Stimulated activated CD8-positive, alpha-beta memory T cell treated with anti-CD3 and anti-CD28 coated beads, Interleukin-15, amount 100 ng/mL, for 24 hours (primary cell): ENCODE measurements at places on chromosomes 2 and 18.

DNA sequence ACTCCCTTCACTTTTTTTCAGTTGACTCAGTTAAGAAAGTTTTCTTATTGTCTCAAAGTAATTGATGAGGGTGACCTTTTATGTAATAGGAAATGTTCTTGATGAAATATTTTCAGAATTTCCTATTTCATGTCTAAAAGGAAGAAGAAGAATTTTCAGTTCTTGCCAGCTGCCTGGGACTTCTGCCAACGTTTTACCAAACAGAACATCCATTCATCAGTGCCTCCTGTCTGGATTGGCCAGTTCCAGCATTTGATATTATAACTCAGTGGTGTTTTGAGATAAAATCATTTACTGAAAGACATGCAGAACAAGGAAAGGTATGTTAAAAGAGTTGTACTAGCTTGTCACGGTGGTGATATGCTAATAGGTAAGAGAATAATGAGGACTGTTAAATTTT lies 104.7 kb upstream of the MYO3B start:
- no peak for DNase-seq

DNA sequence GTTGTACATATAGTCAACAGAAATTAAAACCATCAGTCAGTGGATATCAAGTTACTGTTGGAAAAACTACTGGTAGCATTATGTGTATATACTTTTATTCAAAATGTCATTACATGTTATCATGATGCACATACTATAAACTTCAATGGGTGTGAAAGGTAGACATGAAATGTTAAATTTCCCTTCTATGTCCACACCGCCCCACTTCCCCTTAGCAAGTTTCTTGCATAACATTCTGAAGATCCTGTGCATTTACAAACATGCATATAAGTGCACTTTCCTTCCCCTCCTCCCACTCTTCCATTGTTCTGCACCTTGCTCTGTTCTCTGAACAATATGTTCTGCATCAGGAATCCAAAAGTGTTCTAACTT lies 16.6 kb upstream of the HK2 start:
- no peak for DNase-seq

DNA sequence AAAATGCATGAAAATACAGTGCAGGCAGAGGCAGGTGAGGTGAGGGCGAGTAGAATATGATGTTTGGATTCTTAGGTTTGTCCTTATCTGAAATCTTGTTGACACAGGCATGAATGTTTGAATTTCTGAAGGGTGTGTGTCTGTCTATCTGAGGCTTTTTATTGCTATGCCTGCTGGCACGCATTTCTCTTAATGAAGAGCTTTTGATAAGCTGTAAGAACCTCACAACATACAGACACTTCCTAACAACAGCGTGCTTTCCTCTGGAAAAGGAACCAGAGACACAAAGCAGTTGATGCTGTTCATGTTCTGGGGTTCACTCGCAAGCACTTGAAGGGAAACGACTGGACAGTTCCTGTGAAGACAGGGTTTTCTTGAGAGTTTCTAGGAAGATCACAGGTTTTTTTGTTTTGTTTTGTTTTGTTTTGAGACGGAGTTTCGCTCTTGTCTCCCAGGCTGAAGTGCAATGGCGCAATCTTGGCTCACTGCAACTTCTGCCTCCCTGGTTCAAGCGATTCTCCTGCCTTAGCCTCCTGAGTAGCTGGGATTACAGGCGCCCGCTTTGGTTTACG lies 33.3 kb upstream of the CABLES1 start:
- DNase-seq: no peak

- DNase-seq: no peak
These were observed 7.2 kb upstream of the ITGB6 start for GRCh38 chr2:160207271-160207670.

- no peak for DNase-seq
These were observed 48.1 kb upstream of the HPCAL1 start for GRCh38 chr2:10254373-10255188.

GRCh38 chr2:148924514-148925178 lies 49.6 kb downstream of the KIF5C start:
- DNase-seq: no peak

DNA sequence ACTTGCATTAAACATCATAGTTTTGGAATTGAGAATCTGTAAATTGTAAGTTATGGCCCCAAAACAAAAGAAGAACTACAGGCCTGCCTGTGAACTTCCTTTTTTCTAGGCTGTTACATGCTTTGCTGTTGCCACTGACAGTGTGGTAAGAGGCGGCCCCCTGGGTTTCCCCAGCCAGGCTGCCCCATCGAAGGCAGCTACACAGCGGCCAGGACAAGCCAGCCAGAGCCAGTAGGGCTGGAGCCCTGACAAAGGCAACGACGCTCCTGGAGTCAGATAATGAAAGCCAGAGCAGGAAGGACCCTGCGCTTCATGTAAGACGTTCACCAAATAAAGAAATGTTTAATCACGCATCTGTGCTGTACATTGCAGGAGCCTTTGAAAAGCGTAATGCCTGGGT lies 55.0 kb downstream of the ANKRD44 start:
- peak; percentile 31 for DNase-seq

- DNase-seq: no peak
These were observed 936 bp upstream of the CCDC68 start for GRCh38 chr18:54960197-54960596.

DNA sequence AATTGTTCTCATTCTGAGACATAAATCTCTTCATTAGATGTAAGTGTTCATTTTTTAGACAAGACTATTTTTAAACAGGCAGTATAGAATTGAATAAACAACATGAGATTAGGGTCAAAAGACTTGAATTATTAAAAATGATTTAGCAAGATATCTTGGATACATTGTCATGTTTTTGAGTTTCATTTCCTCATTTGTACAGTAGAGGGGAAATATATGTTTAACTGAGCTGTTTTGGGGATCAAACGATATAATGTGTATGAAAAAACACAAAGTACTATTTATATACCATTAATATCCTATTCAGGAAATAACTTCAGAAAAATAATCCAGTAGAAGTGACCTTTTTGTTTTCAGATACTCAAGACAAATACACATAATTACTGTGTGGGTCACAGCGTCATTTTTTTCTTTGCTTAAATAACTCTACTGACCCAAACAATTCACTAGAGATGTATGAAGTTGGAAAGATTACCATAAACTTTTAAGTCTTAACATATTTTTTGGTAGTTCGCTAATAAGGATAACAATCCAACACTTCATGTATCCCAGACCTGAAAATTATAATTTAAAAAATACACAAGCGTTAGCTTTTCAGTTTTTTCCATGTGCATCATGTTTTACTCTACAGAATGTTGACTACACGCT lies 896 bp upstream of the ASXL3 start:
- no peak for DNase-seq

GRCh38 chr2:71727562-71727961 lies 274.2 kb downstream of the DYSF start:
- no peak for DNase-seq

DNA sequence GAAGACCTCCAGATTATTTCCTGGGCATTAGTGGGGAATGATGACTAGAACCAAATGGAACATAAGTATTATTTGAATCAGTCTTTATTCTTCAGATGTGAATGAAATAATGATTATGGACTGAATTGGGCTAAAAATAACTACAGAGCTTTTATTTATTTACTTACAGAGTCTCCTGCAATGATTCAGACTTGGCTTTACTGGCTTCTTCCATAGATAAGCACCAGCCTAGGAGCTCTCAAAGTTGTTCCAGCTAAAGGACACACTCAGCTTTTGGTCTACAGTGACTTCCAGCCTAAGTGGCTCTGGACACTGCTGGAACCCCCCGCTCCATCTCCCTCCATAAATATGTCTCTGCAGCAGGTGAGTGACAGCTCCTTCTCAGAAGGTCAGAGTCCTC lies 24.3 kb upstream of the ARHGAP25 start:
- DNase-seq: no peak
